Activated T-helper 1 cell treated with anti-CD3 and anti-CD28 coated beads, Interleukin-12 subunit alpha, Interleukin-12 subunit beta, Interleukin-2, Interleukin-4 antibody, amounts not matched to agents 30 ng/mL and 10 ng/mL and 1 ng/mL, durations not matched to agents 14 hours and 24 hours and 36 hours (primary cell): ENCODE measurements at places on chromosomes 13 and 19.

DNA sequence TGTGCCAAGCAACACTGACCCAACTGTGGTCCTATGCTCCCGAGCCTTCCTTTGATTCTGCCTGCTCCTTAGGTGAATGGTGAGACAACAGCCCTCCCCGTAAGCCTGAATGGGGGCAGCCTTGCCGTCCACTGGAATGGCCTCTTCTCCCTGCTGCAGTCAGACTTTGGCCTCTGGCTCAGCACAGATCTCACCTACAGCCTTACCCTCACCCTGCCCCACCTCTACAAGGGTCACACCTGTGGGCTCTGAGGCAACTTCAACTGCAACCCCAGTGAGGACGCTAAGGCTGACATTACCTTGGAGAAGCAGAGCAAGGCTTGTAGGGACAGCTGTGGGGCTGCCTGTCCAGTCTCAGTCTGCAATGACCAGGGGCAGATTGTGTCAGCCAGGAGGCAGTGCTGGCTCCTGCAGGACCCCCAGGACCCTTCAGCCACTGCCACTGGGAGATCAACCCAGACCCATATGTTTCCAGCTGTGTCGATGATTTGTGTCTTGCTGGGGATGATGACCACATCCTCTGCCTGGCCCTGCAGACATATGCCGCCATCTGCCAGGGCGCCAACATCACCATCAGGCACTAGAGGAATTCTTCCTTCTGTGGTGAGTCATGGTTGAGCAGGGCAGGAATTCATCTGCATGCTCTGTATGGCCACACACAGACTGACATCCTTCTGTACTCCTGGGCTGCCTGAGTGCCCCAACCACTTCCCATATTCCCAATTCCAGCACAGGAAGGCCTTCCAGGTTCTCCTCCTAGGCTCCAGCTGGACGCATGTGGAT, 27.3 kb upstream of the FXYD3 start:
- no peak overlapping the region for H3K4me3 ChIP-seq
- H3K4me1 ChIP-seq = no peaks in the 10 kb centered on the region
- no peak for DNase-seq
- no peak overlapping the region for H3K27ac ChIP-seq
- peaks cover 3% of the 10 kb centered on the region for H3K27me3 ChIP-seq

GRCh38 chr19:31261603-31262212, 87.5 kb downstream of the TSHZ3 start:
- peaks cover 13% of the 10 kb centered on the region for H3K27me3 ChIP-seq
- no peaks in the 10 kb centered on the region for H3K4me1 ChIP-seq
- no peak overlapping the region for H3K4me3 ChIP-seq
- H3K27ac ChIP-seq = no peak overlapping the region
- no peaks in the 10 kb centered on the region for H3K36me3 ChIP-seq

- no peak overlapping the region for H3K4me3 ChIP-seq
- no peaks in the 10 kb centered on the region for H3K27me3 ChIP-seq
- no peaks in the 10 kb centered on the region for H3K36me3 ChIP-seq
- H3K4me1 ChIP-seq = no peaks in the 10 kb centered on the region
These were observed 115.8 kb downstream of the NALCN start for GRCh38 chr13:101300531-101300930.

- DNase-seq = no peak
- no peak overlapping the region for H3K27ac ChIP-seq
- H3K27me3 ChIP-seq = no peaks in the 10 kb centered on the region
- H3K36me3 ChIP-seq = no peaks in the 10 kb centered on the region
- no peak overlapping the region for H3K4me3 ChIP-seq
These were observed 3.3 kb downstream of the MYO16 start for GRCh38 chr13:108632649-108633167.

GRCh38 chr13:111486801-111487200, 166.4 kb downstream of the TEX29 start:
- H3K36me3 ChIP-seq = no peaks in the 10 kb centered on the region
- no peaks in the 10 kb centered on the region for H3K27me3 ChIP-seq

- no peaks in the 10 kb centered on the region for H3K4me1 ChIP-seq
- H3K27ac ChIP-seq = no peak overlapping the region
- DNase-seq = no peak
- H3K27me3 ChIP-seq = no peaks in the 10 kb centered on the region
These were observed 445.4 kb downstream of the DCT start for GRCh38 chr13:94033830-94034642.

GRCh38 chr13:111115965-111116521, 933 bp downstream of the ARHGEF7 start:
- peaks cover 5% of the 10 kb centered on the region for H3K36me3 ChIP-seq
- H3K4me3 ChIP-seq = peak overlapping the region; percentile 81
- no peak for DNase-seq
- H3K27ac ChIP-seq = no peak overlapping the region

DNA sequence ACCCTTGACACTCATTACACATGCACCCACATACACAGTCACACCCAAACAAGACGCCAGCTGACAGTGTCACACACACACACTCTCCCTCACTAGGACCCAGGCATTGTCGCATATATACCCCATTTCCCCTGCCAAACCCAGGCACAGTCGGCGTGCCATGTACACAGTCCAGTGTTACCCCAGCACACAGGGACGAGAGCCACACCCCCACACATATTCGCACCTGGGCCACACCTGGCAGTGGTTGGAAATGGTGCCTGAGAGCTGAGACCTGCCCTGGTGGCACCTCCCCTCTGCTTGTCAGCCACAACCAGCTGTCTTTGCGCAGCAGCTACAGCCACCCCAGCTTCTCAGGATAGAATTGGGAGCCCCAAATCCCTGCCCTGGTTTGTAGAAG, 9.0 kb downstream of the NFIX start:
- H3K4me1 ChIP-seq = no peaks in the 10 kb centered on the region
- peaks cover 16% of the 10 kb centered on the region for H3K27me3 ChIP-seq
- H3K36me3 ChIP-seq = no peaks in the 10 kb centered on the region
- no peak overlapping the region for H3K27ac ChIP-seq
- no peak overlapping the region for H3K4me3 ChIP-seq
- no peak for DNase-seq
